Effector memory CD8-positive, alpha-beta T cell (primary cell): ENCODE measurements at places on chromosomes 16 and 17.
A peak's percentile ranks its signal among the peaks of the same experiment; 100 is the strongest.

DNA sequence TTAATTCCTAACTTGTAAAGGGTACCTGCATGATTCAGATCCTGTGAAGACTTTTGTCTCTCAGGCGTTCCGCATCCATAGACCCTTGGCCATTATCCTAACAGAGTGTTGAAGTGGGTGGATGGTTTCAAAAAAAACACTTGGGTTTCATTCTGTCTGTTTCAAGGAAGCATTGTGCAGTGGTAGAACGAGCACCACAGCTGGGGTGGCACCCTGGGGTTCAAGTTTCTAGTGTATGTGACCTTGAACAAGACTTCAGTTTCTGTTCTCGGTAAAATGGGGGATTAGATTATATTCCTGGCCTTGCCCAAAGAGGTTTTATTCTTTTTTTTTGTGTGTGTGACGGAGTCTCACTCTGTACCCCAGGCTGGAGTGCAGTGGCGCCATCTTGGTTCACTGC, 74.3 kb downstream of the MSI2 start:
- H3K27me3 ChIP-seq, result no peaks in the 10 kb centered on the region
- H3K4me1 ChIP-seq, result peaks cover 29% of the 10 kb centered on the region
- DNase-seq, result no peak
- H3K4me3 ChIP-seq, result no peak overlapping the region

DNA sequence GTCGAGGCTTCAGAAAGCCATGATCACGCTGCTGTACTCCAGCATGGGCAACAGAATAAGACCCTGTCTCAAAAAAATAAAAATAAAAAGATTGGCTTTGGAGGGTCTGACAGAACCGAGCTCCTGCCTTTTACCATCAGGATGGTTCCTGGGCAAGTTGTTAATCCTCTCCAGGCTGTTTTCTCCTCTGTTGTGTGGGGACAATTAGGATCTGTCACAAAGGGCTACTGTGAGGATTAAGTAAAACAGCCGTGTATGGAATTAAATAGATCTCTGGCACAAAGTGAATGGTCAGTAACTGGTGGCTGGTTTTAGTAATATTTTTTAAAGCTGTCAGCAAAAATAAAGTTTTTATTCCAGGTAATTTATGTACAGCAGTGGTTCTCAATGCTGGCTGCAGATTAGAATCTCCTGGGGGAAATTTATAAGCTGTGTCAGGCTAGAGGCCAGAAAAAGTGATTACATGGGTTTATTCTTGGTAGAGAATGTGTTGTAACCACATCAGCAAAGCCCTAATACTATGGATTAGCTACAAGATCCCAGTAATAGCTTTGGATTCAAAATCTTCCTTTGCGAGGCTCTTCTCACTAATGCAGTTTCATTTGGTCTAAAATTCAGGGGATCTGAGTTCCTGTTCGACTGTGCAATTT, 47.2 kb downstream of the GPRC5B start:
- DNase-seq, result no peak
- no peak overlapping the region for H3K27ac ChIP-seq
- H3K36me3 ChIP-seq, result peaks cover 2% of the 10 kb centered on the region
- no peaks in the 10 kb centered on the region for H3K4me1 ChIP-seq
- H3K27me3 ChIP-seq, result peaks cover 8% of the 10 kb centered on the region
- H3K4me3 ChIP-seq, result no peak overlapping the region

DNA sequence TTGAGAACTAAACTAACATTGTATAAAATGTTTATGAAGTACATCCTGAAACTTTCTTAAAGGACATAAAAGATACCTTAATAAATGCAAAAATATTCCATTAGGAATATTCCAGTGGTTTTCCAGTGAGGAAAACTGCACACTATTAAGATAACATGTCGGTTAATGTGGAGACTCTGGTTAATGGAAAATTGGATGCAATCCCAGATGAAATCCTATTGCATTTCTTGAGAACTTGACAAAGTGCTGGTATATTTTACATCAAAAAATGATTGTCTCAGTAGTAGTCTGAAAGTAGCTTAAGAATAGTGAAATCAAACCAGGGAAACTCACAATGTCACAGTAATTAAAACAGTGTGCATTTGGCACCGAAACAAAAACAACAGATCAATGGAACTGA, 202.5 kb upstream of the MON1B start:
- no peak overlapping the region for H3K4me3 ChIP-seq
- no peaks in the 10 kb centered on the region for H3K4me1 ChIP-seq
- DNase-seq, result no peak
- no peak overlapping the region for H3K27ac ChIP-seq
- H3K27me3 ChIP-seq, result no peaks in the 10 kb centered on the region

GRCh38 chr17:68505951-68506350, 6.3 kb upstream of the PRKAR1A start:
- peaks cover 11% of the 10 kb centered on the region for H3K4me1 ChIP-seq
- peaks cover 3% of the 10 kb centered on the region for H3K36me3 ChIP-seq

- H3K4me3 ChIP-seq, result peak overlapping the region; percentile 75
- H3K27me3 ChIP-seq, result no peaks in the 10 kb centered on the region
- H3K36me3 ChIP-seq, result peaks cover 16% of the 10 kb centered on the region
Observed at GRCh38 chr17:75864448-75864871, 9.3 kb upstream of the WBP2 start.

- peaks cover 31% of the 10 kb centered on the region for H3K4me1 ChIP-seq
- H3K4me3 ChIP-seq, result peak overlapping the region; percentile 6
- peak overlapping the region; percentile 27 for H3K27ac ChIP-seq
- DNase-seq, result no peak
- H3K27me3 ChIP-seq, result peaks cover 54% of the 10 kb centered on the region
Observed at GRCh38 chr17:43702637-43703036, 40.9 kb upstream of the MEOX1 start.

DNA sequence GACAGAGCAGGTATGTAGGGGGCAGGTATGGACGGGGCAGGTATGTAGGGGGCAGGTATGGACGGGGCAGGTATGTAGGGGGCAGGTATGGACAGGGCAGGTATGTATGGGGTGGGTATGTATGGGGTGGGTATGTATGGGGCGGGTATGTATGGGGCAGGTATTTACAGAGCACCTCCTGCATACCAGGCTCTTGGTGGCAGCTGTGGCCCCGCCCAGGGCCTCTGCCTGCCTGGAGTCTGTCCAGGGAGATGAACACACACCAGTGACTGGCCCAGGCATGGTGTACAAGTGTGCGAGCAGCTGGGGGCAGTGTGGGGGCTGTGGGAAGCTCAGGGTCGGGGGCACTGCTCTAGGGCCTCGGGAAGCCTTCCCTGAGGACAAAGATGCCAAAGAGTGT, 4.4 kb downstream of the RPL3L start:
- no peak overlapping the region for H3K27ac ChIP-seq
- H3K4me3 ChIP-seq, result no peak overlapping the region
- DNase-seq, result no peak
- H3K27me3 ChIP-seq, result no peaks in the 10 kb centered on the region
- no peaks in the 10 kb centered on the region for H3K36me3 ChIP-seq

DNA sequence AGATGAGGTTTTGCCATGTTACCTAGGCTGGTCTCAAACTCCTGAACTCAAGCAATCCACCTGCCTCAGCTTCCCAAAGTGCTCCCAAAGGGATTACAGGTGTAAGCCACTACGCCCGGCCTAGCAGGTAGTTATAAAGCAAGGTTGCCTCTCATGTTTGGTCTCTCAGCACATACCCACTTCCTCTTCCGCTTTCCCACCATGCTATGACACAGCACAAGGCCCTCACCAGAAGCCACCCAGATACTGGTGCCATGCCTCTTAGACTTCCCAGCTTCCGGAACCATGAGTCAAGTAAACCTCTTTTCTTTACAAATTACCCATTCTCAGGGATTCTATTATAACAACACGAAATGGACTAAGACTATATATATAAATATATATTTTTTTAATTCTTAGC, 143.6 kb downstream of the COPRS start:
- H3K36me3 ChIP-seq, result no peaks in the 10 kb centered on the region
- H3K27me3 ChIP-seq, result peaks cover 14% of the 10 kb centered on the region
- no peak overlapping the region for H3K4me3 ChIP-seq
- no peak overlapping the region for H3K27ac ChIP-seq

DNA sequence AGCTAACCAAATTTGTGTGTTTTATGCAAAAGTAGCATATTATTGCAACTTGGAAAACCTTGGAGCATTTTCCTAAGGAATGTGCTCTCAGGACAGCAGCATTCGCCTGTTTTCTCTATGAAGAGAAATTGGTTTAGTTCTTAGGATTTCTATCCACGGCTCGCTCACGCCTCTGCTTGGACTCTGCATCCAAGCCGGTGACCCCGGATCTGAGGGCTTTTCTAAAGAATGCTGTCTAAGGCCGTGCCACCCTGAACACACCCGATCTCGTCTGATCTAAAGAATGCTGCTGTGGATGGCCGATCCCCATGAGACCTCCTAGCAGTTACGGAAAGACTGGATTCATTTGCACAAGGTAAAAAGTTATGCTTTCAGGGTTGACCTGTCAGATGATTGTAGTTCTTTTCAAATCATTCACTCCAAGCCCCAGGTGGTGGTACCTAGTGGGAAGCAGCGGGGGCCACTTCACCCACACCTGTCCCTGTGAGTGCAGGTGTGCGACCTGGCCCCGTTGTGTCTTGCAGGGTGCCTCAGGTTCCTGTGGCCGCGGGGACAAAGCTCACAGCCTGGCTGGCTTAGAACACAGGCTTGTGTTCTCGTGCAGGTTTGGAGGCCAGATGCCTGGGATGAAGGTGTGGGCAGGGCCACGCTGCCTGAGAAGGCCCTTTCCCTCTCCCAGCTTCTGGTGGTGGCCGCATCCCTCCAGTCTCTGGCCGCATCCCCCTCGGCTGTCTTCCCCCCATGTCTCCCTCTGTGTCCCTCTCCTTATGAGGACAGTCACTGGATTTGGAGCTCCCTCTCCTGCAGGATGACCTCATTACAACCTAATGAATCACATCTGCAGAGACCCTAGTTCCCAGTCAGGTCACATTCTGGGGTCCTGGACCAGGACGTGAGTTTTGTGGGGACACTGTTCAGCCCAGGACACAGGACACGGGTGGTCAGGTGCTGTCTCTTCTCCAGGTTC, 71.1 kb downstream of the BANP start:
- H3K27ac ChIP-seq, result no peak overlapping the region
- H3K4me3 ChIP-seq, result no peak overlapping the region
- no peak for DNase-seq
- no peaks in the 10 kb centered on the region for H3K27me3 ChIP-seq
- peaks cover 26% of the 10 kb centered on the region for H3K36me3 ChIP-seq

GRCh38 chr16:65480281-65481091, 358.6 kb upstream of the CDH11 start:
- no peak overlapping the region for H3K4me3 ChIP-seq
- H3K36me3 ChIP-seq, result peaks cover 3% of the 10 kb centered on the region
- no peak overlapping the region for H3K27ac ChIP-seq
- H3K27me3 ChIP-seq, result no peaks in the 10 kb centered on the region
- no peak for DNase-seq

- DNase-seq, result no peak
- no peak overlapping the region for H3K27ac ChIP-seq
- peaks cover 12% of the 10 kb centered on the region for H3K27me3 ChIP-seq
- peaks cover 1% of the 10 kb centered on the region for H3K4me1 ChIP-seq
- H3K36me3 ChIP-seq, result no peaks in the 10 kb centered on the region
Observed at GRCh38 chr16:50540711-50541007, 7.5 kb upstream of the NKD1 start.

DNA sequence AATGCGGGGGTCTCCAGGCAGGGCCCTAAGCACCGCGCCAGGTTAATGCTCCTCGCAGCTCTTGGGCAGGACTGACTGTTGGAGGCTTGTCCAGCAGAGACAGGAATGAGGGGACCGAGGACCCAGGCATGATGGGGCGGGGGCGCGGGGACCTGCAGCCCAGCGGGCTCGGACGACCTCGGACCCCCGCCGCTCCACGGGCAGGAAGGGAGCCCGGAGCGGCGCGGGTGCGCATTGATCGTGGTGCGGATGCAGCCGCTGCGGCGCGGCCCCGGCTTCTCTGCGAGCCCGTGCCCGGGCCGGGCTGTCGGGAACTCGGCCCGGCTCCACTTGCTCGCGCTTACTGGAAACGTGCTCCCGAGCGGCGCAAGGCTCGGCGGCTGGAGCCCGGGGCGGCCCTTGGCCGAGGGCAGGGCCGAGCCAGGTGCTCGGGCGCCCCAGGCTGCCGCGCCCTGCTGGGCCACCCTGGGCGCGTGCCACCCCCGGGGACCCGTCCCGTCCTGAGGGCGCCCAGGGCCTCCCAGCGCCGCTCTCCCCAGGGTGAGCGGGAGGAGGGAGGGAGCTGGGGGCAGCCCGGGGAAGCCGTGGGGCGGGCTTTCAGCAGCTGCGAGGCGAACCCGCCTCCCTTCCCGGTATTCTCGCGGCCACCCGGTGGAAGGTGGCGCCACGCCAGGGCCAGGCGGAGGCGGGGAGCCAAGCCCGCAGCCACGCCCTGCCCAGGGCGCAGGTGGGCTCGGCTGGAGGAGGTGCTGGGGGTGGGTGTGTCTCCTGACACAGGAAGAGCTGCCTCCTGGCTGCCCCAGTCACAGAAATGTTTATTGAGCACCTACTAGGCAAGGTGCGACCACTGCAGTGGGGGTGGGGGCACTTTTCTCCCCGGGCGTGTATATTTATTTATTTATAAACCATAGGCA, 45.9 kb downstream of the SOCS3 start:
- peaks cover 2% of the 10 kb centered on the region for H3K36me3 ChIP-seq
- H3K4me1 ChIP-seq, result peaks cover 18% of the 10 kb centered on the region
- DNase-seq, result peak; percentile 55
- H3K4me3 ChIP-seq, result peak overlapping the region; percentile 83
- peak overlapping the region; percentile 39 for H3K27ac ChIP-seq
- H3K27me3 ChIP-seq, result peaks cover 12% of the 10 kb centered on the region

GRCh38 chr17:59876107-59876506, 16.6 kb downstream of the TUBD1 start:
- no peak overlapping the region for H3K27ac ChIP-seq
- no peaks in the 10 kb centered on the region for H3K27me3 ChIP-seq
- no peak overlapping the region for H3K4me3 ChIP-seq
- peaks cover 64% of the 10 kb centered on the region for H3K36me3 ChIP-seq
- DNase-seq, result no peak
- H3K4me1 ChIP-seq, result no peaks in the 10 kb centered on the region

DNA sequence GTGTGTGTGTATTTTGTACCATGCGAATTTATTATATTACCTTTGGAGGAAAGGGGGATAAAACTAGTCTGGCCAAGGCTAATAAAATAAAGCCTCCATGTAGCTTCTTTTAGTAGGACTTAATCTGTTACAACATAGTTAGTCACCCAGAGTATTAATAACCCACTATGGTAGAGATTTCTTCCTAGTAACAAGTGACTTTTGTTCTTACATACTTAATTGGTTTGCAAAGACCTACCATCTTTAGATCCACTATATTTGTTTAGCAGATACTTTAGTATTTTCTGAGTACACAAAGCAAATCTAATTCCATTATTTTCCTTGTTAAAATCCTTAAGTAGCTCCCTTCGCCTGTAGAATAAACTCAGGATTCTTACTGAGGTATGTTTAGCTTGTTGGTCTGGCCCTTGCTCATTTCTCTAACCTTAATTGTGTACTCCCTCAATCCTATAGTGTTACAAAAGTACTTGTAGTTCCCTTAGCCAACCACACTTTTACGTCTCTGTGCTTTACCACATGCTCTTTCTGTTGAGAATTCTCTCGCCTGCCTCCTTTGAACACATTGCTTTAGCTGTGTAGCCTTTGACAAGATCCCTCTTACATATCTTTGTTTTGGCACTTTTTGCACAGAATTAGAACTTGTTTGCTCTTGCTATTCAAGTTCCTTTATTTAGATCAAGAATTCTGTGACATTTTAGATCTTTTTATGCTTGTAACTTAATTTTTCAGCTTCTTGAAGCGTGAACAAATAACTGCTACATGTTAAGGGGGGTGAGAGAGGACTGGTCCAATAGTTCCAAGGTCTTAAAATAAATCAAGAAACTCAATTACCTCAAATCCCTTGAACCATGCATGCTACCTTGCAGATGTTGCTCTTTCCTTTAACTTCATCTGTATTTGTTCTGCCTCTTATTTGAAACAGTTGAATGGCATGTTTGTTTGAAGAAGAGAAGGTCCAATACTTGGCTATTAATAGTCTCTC, 23.8 kb downstream of the CLTC start:
- H3K27ac ChIP-seq, result peak overlapping the region; percentile 1
- peak overlapping the region; percentile 67 for H3K4me3 ChIP-seq
- peaks cover 22% of the 10 kb centered on the region for H3K4me1 ChIP-seq
